ENCODE measurements at places on chromosomes 12 and 14. TPM values are rescaled to one million over a fixed set of nuclear protein-coding genes. Genes with fewer than 3 reads are reported as not detected.

Gene IKZF4
- total RNA-seq, result 8.6 TPM

Gene PTGR2
- total RNA-seq, result 5.6 TPM

Gene B4GALNT3
- total RNA-seq, result 3.5 TPM

DNA sequence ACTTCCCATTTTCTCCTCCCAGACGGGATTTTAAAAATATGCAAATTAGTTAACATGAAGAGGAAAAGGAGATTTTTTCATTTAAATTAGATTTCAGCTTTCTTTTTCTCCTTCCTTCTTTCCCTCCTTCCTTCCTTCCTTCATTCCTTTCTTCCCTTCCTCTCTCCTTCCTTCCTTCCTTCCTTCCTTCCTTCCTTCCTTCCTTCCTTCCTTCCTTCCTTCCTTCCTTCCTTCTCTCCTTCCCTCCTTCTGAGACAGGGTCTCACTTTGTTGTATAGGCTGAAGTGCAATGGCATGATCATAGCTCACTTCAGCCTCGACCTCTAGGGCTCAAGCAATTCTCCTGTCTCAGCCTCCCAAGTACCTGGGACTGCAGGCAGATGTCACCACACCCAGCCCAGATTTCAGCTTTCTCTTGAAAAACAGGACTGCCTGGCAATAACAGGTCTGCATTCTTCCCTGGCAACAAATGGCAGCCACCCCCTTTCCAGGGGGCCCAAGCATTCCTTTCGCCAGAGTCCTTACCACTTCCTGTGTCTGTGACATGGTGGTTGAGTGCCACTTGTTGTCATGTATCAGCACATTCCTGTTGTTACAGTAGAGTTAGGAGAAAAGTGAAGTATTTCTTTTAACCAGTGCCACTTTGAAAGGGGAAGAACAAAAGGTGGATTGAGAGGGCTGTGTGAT is 119.1 kb downstream of the PTPN11 start:
- DNase-seq, result no peak

GRCh38 chr14:32588448-32589320 is 259.6 kb downstream of the AKAP6 start:
- no peak for DNase-seq

Gene APOLD1
- total RNA-seq, result 22.4 TPM

DNA sequence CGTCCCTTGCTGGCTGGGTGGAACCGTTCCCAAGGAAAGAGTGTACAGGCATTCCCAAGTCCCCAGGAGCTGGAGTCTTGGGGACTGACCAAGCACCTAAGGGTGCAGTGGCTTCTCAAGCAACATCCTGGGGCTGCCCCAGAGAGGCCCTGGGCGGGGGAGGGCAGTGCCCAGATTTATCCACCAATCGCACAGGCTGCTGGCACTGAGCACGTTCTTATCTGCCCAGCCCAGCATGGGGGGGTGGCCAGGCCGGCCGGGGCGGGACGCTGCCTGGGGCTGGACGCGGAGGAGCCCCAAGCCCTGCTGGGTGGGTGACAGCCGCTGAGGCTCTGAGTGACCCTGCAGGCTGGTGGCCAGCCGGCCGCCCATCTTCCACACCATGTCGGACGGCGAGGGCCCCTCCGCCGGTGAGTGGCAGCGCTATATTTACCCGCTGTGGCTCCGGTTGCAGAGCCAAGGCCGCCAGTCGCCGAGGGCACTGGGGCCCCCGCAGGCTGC is 53.4 kb downstream of the CYP46A1 start:
- no peak for DNase-seq

DNA sequence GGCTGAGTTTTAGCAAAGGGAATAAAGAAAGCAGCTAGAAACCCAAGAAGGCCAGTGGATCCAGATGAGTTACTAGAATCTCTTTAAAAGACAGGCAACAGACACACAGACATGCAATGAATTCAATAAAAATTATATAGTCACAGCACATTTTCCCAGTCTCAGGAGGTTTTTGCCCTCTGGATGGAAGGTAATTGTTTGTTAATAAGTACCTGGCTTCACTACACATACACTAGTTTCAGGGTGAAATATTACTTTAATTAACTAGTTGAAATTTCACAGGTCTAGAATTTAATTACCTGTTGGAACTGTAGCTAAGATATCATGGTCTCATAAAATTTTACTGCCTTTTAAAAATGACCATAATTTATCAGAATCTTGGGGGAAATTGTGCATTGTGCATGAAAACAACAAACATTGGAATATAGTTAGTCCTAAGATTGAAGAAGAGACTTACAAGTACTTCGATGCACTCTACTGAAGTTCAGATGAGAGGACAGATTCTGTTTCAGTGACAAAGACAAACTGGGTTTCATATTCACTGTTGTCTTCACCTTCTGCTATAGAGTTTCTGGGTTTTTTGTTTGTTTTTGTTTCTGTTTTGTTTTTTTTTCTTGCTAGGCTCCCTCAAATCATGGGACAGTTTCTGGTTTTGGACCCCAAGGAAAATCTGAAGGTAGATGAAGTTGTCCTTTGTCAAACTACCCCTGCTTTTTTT is 277.0 kb upstream of the GARIN6 start:
- no peak for DNase-seq

GRCh38 chr12:58252914-58253313 is 311.5 kb downstream of the ATP23 start:
- DNase-seq, result no peak

- no peak for DNase-seq
These were observed 27.0 kb downstream of the HPD start for GRCh38 chr12:121831571-121832245.

Gene LMNTD1
- total RNA-seq, result not detected

DNA sequence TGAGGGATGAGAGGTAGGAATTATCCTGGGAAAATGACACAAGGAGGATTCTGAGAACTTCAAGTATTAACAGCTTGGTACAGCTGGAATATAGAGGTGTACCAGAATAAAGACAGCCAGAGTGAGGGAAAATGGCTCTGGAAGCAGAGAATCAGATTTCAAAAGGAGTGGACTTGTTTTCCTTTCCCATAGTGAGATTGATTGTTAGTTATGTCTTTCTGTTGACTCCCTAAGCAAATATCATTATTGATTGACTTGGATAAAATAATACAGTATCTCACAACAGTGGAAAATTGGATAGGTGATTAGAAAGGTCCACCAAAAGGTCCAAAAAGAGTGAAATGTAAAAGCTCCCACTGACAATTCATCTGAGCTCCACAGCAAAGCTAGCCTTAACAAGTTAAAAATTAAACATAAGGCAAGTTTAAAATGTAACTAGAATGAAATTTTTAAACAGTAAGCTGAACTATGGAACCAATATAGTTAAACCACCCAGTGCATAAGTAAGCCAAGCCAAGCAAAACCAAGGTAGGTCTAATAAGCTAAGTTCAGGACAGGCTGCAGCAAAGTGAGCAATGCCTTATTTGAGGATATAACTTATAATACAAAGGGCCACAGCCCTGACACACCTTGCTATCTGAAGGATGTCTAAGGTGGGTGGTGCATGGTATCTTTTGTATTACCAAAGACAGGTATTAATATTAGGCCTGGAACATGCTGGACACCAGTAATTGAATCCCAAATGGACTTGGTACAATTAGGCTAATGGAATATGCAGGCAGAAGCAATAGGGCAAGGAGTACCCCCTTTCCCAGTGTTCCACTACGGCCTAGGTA is 21.8 kb downstream of the ENTPD5 start:
- DNase-seq, result no peak

Gene ASB2
- total RNA-seq, result 66.5 TPM

GRCh38 chr12:67915335-67915851 is 73.9 kb upstream of the IFNG-AS1 start:
- DNase-seq, result no peak

Measured in posterior vena cava (tissue), 2 donors.